ENCODE measurements at places on chromosomes 2 and 18.

DNA sequence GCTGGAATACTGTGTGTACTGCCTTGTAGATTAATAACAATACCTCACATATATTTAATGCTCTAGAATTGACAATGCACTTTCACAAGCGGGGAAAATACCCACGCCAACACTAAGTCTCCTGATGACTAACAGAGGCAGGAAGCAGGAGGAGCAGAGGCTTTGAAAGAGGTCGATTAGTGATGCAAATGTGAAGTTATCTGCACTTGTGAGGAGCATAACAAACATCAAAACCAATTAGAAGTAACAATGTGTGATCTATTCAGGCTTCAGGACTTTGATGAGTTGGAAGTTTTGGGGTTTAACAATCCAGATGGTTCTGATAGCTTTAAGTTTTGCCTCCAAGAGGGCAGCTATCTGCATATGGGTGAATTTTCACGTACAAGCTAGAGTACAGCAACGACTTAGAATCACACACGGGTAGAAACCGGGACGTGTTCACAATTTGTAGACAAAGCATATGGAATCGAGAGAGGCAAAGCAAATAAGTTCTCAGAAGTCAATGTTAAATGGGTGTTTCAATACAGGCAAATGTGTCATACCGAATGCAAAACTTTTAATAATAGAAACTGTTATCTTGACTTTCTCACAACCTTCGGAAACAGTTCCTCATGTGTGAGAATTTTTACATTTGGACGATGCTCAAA lies 114.5 kb downstream of the METTL8 start:
- no peak for DNase-seq

DNA sequence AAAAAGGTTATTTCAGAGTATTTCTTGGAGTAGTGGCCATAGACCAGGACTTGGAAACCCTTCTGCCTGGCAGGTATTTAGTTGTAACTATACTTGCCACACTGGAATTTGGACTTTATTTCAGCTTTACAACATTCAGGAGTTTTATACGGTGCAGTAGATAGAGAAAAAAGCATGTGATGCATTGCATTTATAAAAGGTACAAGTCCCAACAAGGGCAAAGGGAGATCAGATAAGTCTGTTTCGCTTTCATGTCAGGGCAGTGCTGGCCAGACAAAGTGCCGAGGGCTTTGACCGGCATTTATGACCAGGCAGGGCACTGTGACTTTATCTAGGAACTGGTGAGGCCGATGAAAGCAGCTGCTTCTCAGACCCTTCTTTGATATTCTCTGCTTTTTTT lies 145.4 kb downstream of the RTN4 start:
- no peak for DNase-seq

GRCh38 chr2:221095356-221095755 lies 476.7 kb downstream of the EPHA4 start:
- DNase-seq, result no peak

GRCh38 chr2:904246-905024 lies 46.2 kb upstream of the SNTG2 start:
- no peak for DNase-seq

GRCh38 chr2:10193851-10194820 lies 71.6 kb downstream of the RRM2 start:
- no peak for DNase-seq

- peak; percentile 34 for DNase-seq
Observed at GRCh38 chr2:25161055-25161781, 7.2 kb downstream of the POMC start.

DNA sequence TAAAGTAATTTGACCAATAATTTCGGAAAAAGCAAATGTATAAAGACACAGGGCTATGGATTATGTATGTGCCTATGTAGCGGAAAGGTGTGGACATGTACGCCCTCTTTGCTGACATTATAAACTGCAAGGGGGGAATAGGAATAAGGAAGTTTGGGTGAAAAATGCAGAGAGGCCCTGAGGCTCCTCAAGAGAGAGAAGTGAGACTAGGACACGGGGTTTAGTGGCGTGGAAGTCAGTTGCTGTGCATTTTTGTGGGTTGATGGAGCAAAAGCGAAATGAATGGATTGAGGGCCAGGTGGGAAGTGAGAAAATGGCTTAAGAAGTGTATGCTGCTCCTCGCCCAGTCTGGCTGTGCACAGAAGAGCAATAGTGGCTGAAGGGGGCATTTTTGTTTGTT lies 96.2 kb upstream of the B3GNT7 start:
- DNase-seq, result no peak

DNA sequence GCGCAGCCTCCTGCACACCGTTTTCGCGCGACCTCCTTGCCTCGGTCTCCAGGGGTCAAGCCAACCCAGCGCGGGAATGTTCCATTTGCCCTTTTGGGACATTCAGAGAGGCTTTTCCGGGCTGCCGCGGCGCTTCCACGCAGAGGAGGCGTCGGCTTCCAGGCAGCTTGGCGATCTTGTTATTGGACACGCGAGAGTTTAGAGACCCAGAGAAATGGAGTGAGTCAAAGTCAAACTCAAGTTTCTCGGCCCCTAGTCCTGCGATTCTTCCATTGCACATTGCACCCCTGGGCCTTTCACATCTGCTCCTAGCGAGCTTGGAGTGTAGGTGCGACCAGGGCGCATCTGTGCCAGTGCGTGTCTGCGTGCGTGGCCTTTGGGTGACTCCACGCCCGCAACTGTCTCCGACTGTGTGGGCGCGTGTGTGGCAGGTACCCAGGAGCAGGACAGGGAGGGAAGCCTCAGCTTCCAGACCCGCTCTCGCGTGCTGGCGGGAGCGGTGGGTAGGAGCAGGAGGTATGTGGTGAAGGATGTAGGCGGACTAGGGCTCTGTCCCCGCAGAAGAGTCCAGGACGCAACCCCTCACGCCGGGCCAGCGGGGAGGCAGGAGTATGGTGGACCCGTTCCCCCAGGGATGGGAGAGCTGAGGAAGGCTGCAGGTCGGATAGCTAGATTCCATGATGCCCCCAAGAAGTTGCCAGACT lies 13.5 kb downstream of the SIX3 start:
- no peak for DNase-seq

DNA sequence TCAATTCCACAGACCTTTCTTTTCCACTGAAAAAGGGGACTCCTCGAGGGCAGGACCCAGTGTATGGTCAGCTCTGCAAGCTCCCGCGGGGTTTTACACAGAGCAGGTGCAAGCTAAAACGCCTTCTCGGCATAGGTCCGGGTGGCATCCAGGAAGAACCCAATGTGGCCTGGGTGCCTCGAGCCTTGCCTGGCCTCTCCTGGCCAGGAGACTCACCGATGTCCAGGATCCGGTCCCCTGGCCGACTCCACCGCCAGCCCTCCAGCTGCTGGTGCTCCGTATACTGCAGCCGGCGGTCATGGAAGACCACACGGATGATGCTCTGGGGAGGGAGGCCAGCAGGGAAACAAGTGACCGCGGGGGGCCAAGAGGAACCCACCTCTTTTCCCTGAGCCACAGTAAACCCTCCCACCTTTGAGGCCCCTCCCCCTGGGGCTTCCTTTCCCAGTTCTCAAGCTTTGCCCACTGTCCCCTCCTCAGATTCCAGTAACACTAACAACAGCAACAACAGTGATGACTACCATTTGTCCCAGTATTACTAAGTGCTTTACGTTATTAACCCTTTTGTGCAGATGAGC lies 36.1 kb downstream of the TFCP2L1 start:
- no peak for DNase-seq

GRCh38 chr18:7256618-7257425 lies 25.9 kb downstream of the LRRC30 start:
- DNase-seq, result no peak

DNA sequence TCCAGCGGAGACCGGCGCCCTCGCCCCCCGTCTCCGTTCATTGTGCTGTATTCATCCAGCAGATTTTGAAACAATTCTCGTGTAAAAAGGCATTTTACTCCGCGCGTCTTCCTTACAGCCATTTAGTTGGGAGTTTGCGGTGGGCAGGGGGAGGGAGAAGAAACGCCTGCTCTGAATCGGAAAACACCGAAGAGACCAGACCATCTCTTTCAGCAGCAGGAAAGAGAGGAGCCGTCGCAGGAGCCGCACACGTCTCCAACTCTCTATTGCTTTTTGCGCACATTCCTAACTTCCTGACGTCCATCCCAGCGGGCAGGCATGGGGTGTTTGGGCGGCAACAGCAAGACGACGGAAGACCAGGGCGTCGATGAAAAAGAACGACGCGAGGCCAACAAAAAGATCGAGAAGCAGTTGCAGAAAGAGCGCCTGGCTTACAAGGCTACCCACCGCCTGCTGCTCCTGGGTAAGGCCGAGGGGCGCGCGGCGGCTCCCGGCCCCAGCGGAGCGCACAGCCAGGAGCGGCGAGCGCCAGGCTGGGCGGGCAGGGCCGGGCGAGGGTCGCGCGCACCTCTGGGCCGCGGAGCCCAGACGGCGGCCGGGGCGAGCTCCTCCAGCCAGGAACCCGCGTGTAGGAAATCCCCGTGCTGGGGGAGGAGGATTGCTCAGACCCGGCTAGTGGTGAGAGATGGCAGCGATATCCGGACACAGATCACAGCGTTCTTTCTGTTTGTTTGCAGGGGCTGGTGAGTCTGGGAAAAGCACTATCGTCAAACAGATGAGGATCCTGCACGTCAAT lies 63.2 kb downstream of the GNAL start:
- DNase-seq, result no peak

- DNase-seq, result no peak
Observed at GRCh38 chr2:236636714-236637470, 67.3 kb downstream of the ACKR3 start.

DNA sequence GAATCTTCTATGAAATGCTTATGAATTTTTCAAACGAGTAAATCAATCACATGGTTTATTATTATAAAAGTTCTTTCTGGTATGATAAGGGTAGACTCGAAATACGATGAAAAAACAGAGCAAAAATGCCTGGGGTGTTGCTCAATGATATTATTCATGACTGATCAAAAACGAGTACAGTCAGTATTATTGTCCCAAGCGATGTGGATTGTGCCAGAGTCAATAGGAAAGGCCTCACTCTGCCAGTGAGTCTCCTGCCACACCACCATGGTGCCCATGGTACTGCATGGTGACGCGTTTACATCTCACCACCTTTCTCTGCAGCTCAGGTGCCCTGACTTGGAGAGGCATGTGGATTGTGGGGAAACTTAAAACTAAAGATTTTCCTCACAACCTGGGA lies 58.5 kb downstream of the KCTD1 start:
- no peak for DNase-seq

DNA sequence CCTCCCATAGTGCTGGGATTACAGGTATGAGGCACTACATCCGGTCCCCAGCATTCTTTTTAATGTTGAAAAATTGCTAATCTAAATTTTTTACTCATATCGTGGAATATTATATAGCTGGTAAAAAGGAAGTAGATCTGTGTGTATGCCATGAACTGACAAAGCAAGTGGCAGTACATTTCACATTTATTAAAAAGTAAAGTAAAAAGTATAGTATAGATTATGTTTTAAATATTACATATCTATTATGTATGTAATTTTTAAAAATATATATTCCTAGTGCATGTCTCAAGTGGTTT lies 25.1 kb downstream of the PLEKHB2 start:
- no peak for DNase-seq

DNA sequence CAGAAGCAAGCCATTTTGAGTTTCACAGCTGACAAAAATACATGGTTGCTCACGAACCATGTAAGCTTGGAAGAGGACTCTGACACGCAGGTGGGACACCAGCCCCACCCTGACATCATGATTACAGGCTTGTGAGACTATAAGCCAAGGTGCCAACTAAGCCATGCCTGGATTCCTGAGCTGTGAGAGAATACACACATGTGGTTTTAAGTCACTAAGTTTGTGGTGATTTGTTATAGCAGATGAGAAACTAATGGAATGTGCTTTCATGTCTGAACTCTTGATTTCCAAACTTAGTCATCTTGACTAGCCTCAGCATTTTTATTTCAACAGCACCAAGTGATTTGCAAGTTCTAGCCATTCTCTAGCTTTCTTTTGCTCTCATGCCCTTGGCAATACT lies 676.1 kb upstream of the CELF4 start:
- no peak for DNase-seq

DNA sequence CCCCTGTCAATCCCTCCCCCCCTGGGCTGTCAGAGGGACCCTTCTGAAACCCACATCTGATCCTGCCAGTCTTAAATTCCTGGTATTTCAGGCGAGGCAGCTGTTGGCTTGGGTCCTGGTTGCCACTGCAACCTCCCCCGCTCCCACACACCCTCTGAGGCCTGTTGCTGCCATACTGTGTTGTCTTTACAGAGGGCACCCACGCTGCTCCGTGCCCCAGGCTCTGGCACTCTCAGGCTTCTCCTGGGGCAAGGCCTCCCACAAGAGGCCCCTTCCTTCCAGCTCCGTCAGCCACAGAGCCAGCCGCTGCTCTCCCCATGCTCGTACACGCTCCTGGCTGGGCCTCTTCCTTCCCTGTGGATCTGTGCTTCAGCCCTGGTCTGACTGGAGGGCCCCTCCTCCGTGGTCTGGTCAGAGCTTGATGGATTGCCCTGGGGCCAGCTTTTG lies 8.6 kb downstream of the CABLES1 start:
- DNase-seq, result no peak

DNA sequence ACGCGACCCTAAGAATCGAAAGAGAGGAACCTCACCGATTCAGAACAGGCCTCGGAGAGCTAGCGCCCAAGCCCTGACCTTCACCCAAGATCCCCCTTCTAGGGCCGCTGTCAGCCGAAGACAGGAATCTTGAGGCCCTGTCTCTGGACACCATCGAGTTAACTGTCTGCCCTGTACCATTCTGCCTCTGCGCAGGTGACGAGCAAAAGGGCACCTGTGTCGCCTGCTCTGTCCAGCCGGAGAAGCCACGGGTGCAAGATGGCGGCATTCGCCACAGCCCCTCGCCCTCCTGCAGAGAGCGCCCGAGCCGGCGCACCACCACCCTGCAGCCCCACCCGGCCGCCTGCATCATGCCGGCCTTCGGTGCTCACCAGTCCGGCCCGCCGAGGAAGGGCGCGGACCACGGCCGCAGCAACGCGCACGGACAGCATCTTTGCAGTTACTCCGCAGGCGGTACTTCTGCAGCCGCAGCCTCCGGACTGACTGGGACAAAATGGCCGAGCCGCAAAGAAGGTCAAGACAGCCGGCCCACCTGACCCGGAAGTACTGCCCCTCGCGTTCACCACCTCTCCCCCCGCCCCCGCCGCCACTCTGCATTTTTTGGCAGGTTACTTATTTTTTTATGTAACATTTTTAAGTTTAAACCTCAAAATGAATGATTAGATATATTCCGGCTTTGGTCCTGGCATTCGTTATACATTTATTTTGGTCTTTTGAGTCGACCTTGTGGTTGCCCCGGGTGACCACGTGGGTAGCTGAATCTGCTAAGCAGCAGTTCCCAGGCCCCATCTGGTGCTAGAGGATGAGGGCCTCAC lies at the start of gene ATP5F1A:
Gene ATP5F1A, minus strand, starts transcription at position 496 of the 815 bp plus-strand sequence. Its CDS starts 65 bp downstream, at position 431.
- peak; percentile 65 for DNase-seq

All from stimulated activated CD4-positive, alpha-beta T cell treated with anti-CD3 and anti-CD28 coated beads, TNF-alpha, amount 100 ng/mL, for 1 hour (primary cell).